ENCODE measurements at places on chromosomes 11 and 22. TPM values are rescaled to one million over a fixed set of nuclear protein-coding genes. Genes with fewer than 3 reads are reported as not detected.

Gene OR5B21
- total RNA-seq = not detected

Gene CYP2R1
- total RNA-seq = 22.4 TPM

Gene RFPL1
- not detected for total RNA-seq

Gene DCUN1D5
- total RNA-seq = 50.9 TPM

Gene SMC1B
- 0.11 TPM for total RNA-seq

Data from camera-type eye (tissue), 1 donor.